ENCODE measurements at places on chromosomes 1 and 21.

- DNase-seq, result no peak
Observed at GRCh38 chr1:14363707-14364413, 234.6 kb upstream of the KAZN start.

DNA sequence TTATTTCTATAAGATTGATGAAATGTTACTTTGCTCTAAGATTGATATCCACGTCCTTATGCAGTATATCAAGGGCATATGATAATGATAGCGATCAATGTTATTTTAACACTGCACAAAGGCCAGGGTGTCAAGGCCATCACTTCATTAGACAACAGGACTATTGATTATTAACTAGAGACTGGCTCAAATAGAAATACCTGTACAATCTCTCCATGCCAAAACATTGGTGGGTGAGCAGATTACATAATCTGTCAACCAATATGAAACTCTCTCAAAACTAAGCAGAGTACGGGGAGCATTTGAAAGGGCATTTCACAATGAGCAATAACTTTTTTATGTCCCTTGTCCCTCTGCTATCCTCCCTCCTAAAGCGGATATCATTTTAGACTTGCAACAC, 566.5 kb upstream of the PKN2 start:
- DNase-seq, result no peak

DNA sequence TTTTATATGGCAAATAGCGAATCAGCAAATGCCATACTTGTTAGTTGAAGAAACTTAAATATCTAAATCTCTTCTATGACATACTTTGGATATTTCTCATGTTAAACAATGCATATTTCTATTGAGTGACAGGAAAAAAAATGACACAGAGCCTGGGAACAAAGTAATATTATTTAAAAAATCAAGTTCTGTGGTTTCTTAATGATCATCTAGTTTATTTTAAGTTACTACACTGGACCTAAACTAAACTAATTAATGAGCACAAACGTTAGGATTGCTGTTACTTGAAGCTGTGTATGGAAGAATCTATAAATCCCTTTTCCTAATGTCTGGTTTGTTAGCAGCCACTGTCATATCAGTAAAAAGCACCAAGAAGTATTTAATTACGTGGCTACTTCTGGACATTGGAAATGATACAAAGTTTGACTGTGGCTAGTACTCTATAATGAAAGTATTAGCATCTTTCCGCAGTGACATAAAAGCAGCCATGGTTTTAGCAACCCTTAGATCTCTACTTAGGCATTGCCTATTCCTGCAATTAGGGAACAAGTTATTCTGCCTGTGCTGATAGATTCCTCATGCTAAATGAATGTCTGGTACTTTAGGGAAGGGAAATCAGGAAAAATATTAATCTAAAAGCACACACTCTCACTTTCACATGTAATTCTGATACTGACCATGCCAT, 981.7 kb upstream of the B3GALT2 start:
- no peak for DNase-seq

- no peak for DNase-seq
Observed at GRCh38 chr1:118346936-118347335, 161.9 kb upstream of the SPAG17 start.

DNA sequence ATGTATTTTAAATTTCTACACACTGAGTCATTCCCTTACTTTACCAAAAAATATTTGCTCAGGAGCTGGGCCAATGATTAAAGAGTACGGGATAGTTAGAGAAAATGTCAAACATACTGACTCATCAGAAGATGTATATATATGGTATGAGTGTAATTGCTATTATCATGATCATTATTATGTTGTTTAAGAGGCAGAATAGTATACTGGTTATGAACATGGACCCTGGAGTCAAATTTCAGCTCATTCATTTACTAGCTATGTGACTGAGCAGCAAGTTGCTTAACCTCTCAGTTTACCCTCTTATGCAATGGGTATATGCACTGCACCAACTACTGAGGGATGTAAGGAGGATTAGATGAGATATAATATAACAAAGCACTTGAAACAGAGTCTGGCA, 41.2 kb upstream of the USH2A start:
- no peak for DNase-seq

- no peak for DNase-seq
Observed at GRCh38 chr1:57420981-57421785, 2.7 kb downstream of the DAB1 start.

DNA sequence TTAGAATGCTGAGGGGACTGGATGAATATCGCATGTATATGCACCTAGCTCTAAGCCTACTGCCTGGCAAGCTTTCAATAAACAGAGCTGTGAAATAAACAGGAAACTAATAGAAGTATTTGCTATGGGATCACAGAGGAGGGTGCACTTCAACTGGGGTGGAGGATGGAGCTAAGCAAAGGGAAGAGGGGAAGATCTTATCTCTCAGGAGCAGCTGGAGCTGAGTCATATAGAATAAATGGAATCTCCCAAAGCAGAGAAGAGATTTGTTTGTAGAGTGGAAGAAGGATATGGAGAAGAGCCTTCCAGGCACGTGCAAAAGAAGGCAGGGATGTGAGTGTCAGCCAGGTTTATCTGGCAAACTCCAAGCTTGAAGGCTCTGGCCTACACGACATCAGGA, 17.0 kb upstream of the KCNA10 start:
- no peak for DNase-seq

DNA sequence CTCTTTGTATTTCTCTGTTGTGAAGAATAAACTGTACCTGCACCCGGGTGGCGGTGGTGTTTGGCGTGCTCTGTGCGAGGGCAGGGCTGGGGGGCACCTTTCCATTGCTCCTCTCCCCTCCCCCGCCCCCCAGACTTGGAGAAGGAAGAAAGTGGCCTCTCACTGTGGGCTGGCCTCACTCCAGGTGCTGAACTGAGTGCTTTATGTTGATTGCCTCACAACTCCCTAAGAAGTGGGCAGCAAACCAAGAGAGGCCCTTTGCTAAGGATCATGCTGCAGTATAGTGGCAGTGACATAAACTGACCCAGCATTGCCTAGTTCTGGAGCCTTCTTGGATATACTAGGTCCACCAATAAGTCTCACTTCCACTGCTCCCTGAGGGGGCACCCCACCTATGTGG, 20.2 kb downstream of the A3GALT2 start:
- no peak for DNase-seq

DNA sequence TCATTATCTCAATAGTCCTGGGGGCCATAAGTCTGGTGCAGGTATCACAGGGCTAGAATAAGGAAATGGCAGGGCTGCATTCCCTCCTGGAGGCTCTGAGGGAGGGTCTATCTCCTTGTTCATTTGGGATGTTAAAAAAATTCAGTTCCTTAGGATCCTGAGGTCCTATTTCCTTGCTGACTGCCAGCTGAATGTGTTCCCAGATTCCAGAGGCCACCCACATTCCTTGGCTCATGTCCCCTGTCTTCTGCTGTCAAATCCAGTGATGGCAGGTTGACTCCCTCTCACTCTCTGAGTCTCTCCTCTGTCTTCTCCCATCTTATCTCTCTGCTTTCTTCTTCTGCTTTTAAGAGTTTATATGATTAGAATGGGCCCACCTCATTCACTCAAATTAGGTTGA, 400.6 kb downstream of the PTPRU start:
- DNase-seq, result no peak

DNA sequence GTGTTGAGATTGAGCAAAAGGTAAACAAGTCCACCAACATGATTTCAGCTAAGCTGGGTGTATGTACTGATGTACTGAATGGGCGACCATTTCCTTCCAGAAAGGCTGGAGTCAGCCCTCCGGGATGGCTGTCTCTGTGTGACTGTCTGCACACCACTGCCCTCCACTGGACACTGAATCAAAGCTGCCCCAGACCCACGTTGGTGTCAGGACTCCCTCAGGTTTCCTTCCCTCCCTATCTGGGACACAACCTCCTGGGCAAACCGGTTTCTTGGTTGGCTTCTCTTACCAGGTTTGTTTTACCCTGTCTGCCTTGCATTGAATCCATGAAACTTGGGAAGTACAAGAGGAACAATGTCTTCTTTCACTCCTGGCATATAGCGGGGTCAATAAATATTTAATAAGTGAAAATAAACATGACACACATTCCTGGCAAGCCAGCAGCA, 5.3 kb upstream of the SRP9 start:
- DNase-seq, result no peak

DNA sequence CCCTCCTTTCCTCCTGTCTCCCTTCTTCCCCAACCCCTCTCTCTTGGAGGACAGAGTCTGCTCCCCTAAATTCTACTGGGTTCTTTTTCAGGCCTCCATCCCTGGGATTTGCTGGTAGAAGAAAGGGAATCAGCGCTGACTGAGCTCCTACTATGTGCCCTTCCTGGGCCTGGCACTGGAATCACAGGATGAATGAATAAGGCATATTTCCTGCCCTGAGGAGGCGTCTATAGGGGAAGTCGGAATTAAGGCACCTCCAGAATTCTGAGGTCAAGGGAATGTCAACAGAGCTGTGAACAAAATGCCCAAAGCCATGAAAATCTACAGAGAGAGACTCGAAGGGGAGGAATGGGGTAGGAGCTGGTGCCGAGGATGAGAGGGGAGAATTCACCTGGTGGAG, 17.4 kb upstream of the BTG2 start:
- DNase-seq, result no peak

DNA sequence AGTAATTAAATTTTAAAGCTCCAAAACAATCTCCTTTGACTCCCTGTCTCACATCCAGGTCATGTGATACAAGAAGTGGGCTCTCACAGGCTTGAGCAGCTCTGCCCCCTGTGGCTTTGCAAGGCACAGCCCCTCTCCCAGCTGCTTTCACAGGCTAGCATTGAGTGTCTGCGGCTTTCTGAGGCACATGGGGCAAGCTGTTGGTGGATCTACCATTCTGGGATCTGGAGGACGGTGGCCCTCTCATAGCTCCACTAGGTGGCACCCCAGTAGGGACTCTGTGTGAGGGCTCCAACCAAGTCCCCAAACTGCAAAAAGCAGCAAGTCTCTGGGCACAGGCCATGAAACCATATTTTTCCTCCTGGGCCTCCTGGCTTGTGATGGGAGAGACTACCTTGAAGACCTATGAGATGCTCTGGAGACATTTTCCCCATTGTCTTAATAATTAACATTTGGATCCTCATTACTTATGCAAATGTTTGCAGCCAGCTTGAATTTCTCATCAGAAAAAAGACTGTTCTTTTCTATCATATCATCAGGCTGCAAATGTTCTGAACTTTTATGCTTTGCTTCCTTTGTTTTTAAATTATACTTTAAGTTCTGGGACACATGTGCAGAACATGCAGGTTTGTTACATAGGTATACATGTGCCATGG, 554.1 kb upstream of the OLFM3 start:
- DNase-seq, result no peak

GRCh38 chr1:101198842-101199636, 37.8 kb upstream of the S1PR1 start:
- no peak for DNase-seq

DNA sequence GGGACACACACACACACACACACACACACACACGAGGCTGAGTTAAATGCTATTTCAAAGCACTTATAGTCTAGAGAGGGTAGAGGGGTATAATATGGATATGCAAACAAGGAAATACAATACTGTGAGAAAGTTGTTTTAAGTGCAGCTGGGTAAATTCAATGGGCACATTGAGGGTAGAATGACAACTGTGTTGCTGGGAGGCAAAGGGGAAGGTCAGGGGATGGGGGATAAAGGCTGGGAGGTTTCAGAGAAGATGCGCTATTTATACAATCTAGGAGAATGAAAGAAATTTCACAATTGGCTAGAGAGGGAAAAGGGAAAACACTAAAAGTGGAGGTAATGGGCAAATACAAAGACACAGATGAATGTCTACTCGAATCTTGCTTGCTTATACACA, 19.4 kb downstream of the EXTL2 start:
- no peak for DNase-seq

- no peak for DNase-seq
Observed at GRCh38 chr1:147444381-147444780, 96.9 kb upstream of the BCL9 start.

DNA sequence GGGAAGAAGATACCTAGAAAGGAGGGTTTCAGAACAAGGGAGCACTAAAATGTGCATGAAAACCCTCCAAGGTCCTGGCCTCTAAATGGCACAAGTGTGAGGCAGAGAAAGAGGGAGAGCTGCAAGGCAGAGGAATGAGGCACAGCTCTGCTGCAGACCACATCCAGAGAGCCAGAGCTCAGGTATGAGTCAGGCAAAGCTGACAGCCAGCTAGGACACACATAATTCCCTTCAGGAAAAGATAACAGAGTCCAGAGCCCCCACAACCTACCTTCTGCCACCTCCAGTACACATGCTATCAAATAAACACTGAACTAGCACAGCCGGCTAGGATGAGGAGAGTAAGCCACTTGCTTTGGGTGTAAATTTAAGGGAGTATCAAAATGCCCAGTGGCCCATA, 62.2 kb downstream of the HSF2BP start:
- no peak for DNase-seq

DNA sequence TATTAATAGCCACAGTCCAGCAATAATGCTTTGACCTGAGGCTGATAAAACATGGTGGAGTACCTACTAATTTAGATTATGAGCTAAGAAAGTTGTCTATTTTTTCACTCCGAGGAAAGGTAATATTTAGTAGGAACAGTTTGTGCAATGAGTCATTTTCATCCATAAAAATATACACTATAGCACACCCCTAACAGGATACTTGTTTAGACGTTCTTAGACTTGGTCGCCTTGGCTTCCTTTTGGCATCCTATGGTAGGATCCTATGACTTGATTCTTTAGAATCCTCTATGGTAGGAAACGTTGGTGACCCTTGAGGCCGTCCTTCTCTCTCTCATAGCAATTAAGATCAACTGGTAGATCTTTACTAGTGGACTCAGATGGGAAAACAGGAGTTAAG, 81.8 kb downstream of the RGS7 start:
- DNase-seq, result no peak

DNA sequence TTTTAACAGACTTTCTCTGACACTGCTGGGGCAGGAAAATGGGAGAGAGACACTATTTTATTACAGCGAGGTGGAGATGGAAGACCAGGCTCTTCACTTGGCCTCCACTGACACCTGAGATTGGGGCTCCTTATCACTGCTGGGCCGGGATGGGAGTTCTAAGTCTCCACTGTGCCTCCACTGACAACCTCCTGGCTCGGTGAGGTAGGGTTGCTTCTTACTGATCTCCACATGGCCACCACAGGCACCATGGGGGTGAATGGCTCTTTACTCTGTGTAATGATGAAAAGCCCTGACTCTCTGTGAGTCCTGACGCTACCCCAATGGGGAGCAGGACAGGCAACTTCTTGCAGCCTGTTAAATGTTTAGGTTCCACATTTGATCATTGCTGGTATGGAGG, 67.7 kb downstream of the ATP1A1 start:
- no peak for DNase-seq

- no peak for DNase-seq
Observed at GRCh38 chr1:103859721-103860120, 110.0 kb downstream of the AMY1C start.

- DNase-seq, result no peak
Observed at GRCh38 chr21:45020629-45021427, 53.6 kb upstream of the ADARB1 start.

- no peak for DNase-seq
Observed at GRCh38 chr1:158675563-158676323, 10.8 kb downstream of the SPTA1 start.

GRCh38 chr1:6298940-6299465, 38.1 kb upstream of the GPR153 start:
- DNase-seq, result no peak

GRCh38 chr1:27388337-27389005, 4.0 kb upstream of the GPR3 start:
- peak; percentile 68 for DNase-seq

All from activated naive CD4-positive, alpha-beta T cell (primary cell).